Stimulated activated CD4-positive, alpha-beta T cell treated with anti-CD3 and anti-CD28 coated beads, Interleukin-2, amount 100 ng/mL, for 4 hours (primary cell): ENCODE measurements at places on chromosomes 7 and 10.
A peak's percentile ranks its signal among the peaks of the same experiment; 100 is the strongest.

GRCh38 chr10:1938317-1938716, 201.0 kb upstream of the ADARB2 start:
- peak; percentile 69 for DNase-seq

GRCh38 chr10:49606981-49607535, 3.1 kb upstream of the SLC18A3 start:
- DNase-seq: peak; percentile 22

GRCh38 chr7:91345449-91345848, 81.2 kb downstream of the FZD1 start:
- DNase-seq: no peak

GRCh38 chr7:25454020-25454419, 225.7 kb upstream of the NPVF start:
- no peak for DNase-seq

- no peak for DNase-seq
Measured at GRCh38 chr10:78451592-78451991, 417.9 kb downstream of the RPS24 start.

GRCh38 chr7:7696458-7697119, 21.8 kb downstream of the RPA3 start:
- DNase-seq: no peak

- DNase-seq: no peak
Measured at GRCh38 chr7:127530148-127530547, 55.2 kb downstream of the GCC1 start.

- DNase-seq: no peak
Measured at GRCh38 chr10:121106611-121107010, 255.4 kb downstream of the WDR11 start.

GRCh38 chr7:111380945-111381344, 181.3 kb downstream of the IMMP2L start:
- DNase-seq: no peak

DNA sequence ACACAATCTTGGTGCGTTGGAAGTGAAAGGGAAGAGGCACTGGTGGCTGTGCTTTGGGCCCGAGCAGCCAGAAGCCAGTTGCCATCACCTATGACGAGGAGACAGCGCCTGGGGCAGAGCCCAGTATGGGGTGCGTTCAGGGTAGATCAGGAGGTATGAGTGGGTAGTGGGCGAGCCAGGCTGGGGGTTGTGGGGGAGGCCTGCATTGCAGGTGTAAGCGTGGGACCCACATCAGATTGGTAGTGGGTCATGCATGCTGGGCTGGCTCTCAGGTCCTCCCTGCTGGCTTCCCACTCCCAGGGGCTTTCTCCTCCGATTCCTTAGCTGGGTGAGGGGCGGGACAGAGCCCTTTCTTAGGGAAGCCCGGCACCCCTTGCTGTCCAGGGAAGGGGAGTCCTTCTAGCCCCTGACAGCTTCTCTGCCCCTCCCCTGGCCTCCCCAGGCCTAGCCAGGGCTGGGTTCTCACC, 445 bp upstream of the PVRIG start:
- DNase-seq: peak; percentile 49

- no peak for DNase-seq
Measured at GRCh38 chr10:107206833-107207232, 42.3 kb upstream of the SORCS1 start.

DNA sequence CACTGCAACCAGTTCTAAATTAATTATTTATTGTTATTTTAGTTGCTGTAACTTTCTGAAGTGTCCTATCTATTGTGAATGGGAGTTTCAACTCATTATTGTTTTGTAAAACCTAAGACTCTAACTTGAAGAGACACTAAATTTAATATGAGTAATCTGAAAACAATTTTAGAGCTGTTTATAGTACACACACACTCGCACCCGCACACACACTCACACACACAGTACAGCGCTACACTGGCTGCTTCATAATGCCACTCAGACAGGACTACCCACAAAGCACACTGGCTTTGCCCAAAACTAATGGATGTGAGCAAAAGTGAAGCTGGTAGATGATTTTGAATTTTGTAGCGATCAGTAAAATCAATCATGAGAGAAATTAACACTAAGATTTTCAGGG, 238.9 kb upstream of the ETV1 start:
- DNase-seq: no peak

DNA sequence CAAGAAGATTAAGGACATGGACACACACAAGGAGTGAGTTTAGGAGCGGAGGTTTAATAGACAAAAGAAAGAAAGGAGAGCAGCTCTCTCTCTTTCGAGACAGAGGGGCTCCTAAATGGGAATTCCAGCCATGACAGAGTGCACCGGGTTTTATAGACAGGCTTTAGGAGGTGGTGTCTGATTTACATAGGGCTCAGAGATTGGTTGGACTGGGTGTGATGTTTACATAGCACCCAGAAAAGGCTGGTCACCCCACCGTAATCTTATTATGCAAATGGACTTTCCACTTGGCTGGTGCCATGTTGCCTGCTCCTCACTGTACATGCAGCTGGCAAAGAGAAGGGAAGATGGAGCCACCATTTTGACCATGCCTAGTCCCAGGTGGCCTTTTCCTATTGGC, 28.4 kb upstream of the MRC1 start:
- DNase-seq: no peak

- no peak for DNase-seq
Measured at GRCh38 chr10:52031771-52032170, 282.3 kb upstream of the DKK1 start.

DNA sequence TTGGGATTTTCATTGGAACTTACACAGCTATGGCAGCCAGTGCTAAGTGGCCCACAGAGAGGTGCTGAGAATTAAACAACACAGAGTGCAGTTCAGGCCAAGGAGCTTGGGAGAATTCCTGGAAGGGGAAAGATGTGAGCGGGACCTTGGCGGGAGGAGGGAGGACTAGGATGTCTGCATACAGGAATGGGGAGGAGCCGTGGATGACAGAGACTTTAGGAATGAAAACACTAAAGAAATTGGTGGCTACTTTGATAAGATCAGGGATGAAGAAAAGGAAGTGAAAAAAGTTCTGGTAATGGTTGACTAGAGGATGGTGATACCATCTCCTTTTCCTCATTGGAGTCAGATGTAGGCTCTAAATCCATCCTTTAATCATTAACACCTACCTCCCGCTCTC, 234.2 kb upstream of the FZD8 start:
- DNase-seq: no peak

DNA sequence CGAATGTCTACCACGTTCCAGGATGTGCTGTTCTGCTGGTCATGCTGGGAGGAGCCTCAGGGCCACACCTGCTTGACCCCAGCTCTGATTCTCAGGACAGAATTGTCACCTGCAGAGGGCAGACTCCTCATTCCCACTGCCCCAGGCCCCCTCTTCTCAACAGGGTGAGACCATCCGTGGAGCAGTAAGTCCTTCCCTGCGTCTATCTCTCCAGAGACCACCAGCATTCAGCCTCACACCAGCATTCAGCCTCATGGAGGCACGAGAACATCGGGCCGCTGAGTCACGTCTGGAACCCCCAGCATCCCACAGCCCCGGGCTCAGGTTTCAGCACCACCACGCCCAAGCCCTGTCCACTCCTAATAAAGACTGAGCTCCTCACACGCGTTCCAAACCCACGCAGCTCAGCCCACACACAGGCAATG, 273.4 kb downstream of the DIP2C start:
- DNase-seq: no peak

DNA sequence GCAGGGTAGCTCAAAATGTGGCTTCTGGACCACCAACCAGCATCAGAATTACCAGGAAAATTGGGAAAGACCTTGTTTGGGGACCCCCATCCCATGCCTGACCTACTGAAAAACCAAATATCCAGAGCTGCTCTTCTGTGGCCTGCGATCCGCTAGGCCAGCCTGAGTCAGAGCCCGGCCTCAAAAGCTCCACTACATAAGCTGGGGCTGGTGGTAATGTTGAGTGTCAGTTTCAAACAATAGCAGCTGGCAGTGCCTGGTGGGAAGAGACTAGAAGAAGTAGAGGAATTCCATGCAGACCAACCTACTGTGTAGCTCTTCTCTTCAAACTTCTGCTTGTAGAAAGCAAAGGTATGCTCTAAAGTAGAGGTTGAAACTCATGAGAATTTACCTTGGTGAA, 52.0 kb downstream of the KLRG2 start:
- DNase-seq: no peak

- DNase-seq: no peak
Measured at GRCh38 chr10:116866066-116866465, 16.8 kb downstream of the ENO4 start.

GRCh38 chr10:87092861-87093631, 1.6 kb downstream of the GLUD1 start:
- no peak for DNase-seq

GRCh38 chr7:41584746-41585145, 118.1 kb downstream of the INHBA start:
- no peak for DNase-seq

- no peak for DNase-seq
Measured at GRCh38 chr7:46282155-46282554, 361.1 kb upstream of the IGFBP3 start.
